ENCODE measurements at places on chromosomes 5 and 9.

DNA sequence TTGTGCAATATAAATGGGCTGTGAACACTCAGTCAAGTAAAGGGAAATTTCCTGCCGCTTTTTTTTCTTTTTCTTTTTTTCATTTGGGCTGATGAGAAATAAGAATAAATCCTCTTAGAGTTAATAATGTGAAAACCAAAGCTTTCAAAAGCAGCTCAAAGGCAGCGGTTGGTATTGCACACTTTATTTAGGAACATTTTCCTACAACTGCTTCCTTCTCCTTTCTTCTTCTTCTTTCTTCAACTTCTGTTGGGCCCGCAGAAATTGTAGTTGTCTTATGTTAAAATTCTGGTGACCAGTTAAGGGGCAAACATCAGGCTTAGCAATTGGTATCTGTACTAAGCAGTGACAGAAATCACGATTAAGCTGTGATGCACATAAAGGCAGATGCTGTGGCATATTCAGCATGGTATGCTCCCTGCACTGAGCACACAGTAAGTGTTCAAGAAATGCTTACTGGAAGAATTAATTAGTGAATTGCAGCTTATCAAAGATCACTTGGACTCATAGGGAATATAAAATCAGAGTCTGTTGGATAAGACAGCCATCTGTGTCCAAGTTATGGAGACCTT, 85.4 kb downstream of the ANKRD55 start:
- DNase-seq, result no peak

GRCh38 chr9:35981699-35982098, 23.7 kb upstream of the OR2S2 start:
- DNase-seq, result no peak

- DNase-seq, result no peak
These were observed 55.7 kb upstream of the MAP3K1 start for GRCh38 chr5:56759521-56760216.

- no peak for DNase-seq
These were observed 10.4 kb upstream of the PTGES start for GRCh38 chr9:129762985-129763926.

DNA sequence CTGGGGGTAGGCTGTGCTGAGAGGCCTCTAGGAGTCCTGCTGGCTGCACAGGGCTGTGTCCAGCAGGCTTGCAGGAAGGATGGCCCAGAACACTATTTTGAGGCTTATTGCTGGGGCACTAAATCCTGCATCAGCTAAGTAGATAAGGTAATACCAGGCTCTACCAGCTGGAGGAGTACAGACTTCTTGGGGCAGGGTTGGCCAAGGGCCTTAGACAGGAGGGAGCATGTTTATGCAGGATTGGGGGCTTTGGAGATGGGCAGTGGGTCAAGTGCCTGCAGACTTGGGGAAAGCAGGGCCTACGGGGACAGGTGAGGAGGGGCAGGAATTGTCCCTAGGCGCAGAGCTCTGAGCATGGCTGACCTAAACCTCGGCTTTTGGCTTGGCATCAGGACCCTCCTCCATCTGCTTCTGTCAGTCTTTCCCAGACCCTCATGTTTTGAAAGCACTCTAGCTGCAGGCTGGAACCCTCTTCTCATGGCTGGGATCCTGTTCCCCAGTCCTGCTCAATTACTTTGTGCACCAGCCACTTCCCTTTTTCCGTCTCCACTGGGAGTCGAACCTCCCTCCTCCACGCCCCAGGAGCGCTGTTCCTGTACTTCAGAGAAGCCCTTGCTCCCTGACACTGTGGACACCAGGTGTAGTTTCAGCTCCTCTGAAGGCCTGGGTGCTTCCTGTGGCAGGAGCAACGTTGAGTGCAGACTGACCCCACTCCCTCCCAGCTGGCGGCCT, 61.0 kb upstream of the SPTLC1 start:
- no peak for DNase-seq

- DNase-seq, result no peak
These were observed 653.4 kb upstream of the ZNF608 start for GRCh38 chr5:125399885-125400284.

GRCh38 chr5:15526413-15526812, 26.4 kb downstream of the FBXL7 start:
- no peak for DNase-seq

DNA sequence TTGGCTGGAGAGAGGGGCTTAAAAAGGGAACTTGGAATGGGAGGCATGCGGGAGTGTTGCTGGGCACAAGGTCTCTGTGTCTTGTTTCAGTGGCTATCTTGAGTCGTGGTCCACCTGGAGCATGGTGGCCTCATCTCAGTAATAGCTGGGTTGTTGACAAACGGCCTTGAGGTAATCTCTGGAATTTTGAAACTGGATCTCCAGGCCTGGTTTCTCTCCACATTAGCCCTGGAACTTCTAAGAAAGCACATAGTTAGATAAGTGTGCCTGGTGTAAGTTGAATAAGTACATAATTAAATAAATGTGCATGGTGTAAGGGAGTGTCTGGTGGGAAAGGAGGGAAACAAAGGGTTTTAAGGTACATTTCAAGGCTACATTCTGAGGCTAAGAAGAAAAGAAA, 62.2 kb downstream of the INIP start:
- no peak for DNase-seq

GRCh38 chr9:88652876-88653275, 117.9 kb downstream of the NXNL2 start:
- DNase-seq, result no peak

DNA sequence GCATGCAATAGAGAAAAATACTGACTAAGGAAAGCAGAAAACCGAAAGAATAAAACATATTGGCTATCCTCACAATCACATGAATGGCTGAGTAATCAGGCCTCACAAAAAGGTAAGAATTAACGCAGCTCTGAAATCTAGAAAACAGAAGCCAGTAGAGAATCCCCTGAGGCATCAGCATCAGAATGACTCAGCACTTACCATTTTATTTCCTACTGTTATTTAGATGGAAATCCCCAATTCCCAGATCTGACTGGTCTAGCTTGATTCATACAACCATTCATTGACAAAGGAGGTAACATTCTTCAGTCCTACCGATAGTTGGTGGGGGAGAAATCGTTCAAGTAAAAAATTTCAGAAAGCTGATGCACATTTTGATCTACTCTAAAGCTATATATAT, 1408.4 kb upstream of the WWC1 start:
- DNase-seq, result peak; percentile 0

GRCh38 chr5:136023958-136024541, 4.7 kb upstream of the TGFBI start:
- DNase-seq, result no peak

- DNase-seq, result no peak
These were observed 171.2 kb downstream of the CWC27 start for GRCh38 chr5:64939772-64940510.

DNA sequence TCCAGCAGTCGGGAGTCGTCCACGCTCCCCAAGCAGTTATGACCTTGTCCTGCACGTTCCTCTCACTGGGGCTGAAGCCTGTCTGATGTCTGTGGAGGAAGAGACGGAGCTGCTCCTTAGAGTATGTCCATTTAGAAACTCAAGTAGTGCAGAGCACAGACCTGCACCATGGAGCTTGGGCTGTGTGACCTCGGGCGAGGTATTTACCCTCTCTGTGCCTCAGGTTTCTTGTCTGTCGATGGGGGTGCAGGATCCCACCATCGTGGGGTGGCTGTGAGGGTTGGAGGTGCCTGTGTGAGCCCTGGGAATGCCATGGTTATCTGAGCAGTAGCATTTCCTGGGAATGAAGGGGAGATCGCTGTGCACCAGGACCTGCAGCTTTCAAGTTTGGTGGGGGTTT, 14.2 kb downstream of the TRAF2 start:
- DNase-seq, result no peak

DNA sequence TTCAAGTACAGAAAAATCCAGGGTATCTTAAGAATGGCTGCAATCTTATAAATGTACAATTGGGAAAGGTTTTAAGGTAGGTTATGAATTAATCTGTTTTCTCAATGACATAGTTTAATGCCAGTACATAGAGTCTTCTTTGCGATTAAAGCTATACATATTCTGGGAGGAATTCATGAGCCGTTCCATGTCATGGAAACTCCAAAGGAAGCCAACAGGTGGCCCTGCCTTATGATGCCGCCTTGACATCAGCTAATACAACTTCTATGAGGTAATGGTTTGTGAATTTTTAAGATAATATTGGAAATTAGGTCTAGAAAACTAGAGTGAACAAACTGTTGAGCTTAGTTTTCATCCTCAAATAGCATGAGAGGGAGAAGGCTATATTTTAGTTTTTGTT, 713.4 kb downstream of the EFNA5 start:
- DNase-seq, result no peak

- DNase-seq, result no peak
These were observed 11.9 kb downstream of the HAND1 start for GRCh38 chr5:154466147-154466546.

DNA sequence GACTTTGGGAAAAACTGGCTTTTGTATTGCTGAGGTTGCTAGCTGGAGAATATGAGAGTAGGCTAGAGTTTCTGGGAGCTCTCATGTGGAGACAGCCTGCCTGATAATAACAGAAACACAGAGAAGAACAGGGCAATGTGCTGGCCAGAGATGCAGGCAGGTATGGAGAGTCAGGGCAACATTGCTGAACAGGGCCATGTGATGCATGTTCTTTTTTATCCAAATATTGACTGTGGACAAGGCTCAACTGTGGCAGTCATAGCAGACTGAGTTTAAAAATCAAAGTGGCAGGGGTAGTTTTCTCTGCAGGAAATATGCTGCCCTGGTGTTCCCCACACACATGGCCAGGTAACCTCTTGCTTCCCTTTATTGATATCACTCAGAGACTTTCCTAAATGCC, 381.1 kb downstream of the RASEF start:
- DNase-seq, result no peak

DNA sequence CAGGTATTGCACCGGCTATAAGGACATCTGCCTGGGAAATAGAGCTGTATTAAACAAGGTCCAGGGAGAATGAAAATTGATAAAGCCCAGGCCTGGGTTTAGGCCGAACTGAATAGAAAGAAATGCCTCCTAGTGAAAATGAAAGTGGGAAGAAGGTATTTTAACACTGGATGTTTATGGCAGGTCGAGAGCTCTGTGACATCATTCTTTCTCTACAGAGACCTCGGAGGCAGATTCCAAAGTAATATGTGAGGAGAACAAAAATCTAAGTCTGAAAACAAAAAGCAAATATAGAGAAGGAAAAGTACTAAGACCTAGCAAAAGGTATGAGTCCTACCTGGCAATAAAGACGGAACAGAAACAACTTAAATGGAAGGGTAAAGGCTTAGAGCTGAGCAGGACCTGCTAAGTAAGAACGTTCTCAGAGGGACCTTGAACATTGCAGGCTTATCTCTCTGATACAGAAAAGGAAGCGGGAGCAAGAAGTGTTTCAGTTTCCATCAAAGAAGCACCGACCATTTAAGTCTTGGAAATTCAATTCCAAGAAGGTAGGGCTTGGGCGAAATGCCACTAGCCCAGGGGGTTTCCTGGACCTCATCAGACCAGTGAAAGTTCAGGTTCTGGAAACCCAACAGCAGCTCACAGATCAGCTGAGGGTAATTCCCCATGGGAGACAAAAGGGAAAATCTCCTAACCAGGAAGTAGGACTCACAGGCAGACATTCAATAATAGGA, 80.0 kb downstream of the SUSD1 start:
- no peak for DNase-seq

DNA sequence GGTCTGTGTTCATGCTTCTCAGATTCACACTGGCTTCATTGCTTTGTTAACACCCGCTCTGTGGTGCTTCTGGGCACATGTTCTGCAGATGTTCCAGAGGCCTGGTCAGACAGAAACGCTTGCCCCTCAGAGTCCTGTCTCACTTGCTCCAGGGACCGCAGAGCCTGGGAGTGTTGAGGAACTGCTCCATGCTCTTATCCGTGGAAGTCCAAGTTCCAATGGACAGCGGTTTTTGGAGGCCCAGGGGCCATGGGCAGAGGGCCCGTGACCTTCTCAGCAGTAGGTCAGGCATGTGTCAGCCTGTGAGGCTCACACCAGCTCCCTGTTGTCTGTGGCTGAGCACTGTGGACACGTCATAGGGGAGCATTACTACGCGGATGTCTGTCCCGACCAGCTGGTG, 364.7 kb upstream of the IRX1 start:
- DNase-seq, result no peak

GRCh38 chr9:744790-745484, 96.6 kb upstream of the DMRT1 start:
- no peak for DNase-seq

GRCh38 chr9:2913026-2913425, 69.1 kb upstream of the PUM3 start:
- no peak for DNase-seq

DNA sequence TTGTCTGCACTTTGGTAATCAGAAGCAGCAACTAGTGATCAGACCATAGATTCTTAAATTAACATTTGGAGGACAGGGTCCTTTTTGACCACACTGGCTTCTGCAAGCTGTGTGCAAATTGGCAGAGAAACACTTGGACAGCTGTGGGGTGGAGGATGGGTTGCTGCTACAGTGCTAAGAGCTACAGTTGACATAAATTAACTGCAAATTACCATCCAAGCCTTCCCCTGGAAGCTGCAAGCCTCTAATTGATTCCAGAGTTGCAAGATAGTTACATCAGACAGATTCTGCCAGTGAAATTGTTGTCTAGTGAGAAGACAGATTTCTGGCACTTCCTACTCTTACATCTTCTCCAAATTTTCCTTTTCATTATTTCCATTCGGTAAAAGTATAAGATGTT, 517.7 kb downstream of the DIRAS2 start:
- no peak for DNase-seq

DNA sequence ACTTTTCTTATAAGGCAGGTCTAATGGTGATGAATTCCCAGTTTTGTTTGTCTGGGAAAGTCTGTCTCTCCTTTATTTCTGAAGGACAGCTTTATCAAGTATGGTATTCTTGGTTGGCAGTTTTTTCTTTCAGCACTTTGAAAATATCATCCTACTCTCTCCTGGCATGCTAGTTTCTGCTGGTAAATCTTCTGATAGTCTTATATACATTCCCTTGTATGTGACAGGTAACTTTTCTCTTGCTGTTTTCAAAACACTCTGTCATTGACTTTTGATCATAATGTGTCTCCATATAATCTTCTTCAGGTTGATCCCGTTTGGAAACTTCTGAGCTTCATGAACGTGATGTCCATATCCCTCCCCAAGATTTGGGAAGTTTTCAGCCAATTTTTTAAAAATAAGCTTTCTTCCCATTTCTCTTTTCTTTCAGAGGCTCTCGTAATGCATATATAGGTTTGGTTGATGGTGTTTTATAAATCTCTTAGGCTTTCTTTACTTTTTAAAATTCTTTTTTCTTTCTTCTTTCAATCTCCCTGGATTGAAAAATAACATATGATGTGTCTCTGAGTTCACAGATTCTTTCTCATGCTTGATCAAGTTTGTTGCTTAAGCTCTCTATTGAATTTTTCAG, 22.5 kb upstream of the GRAMD2B start:
- no peak for DNase-seq

DNA sequence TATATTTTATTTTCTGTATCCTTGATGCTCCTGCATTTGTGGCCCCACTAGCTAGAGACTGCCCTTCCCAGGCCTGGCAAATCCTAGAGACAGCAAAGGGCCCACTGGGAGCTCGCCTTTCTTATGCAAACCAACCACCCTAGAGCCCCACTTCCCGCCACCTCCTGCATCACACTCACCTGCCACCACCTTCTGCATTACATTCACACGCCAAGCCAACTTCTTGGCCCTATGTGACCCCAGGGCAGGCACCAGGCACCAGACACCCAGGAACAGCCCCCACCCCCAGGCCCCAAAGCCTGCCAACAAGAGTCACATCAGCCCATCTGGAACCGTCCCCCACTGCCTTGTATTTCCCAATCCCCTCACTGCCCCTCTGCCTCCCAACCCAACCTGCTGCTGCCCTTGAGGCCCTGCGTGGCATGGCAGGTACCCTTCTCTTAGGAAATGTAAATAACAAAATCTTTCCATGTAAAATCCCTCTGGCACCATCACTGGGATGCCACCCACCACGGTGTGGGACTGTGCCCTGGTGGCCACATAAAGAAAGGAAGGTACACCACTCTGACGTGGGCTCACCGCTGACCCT, 22.0 kb downstream of the ROR2 start:
- DNase-seq, result no peak

All from activated CD4-positive, alpha-beta T cell treated with anti-CD3 and anti-CD28 coated beads, Interleukin-2, Interleukin-6, amounts not matched to agents 100 ng/mL and 50 ng/mL, durations not matched to agents 16 hours and 8 hours (primary cell).